ENCODE measurements at places on chromosomes 1 and 21.
A peak's percentile ranks its signal among the peaks of the same experiment; 100 is the strongest.

DNA sequence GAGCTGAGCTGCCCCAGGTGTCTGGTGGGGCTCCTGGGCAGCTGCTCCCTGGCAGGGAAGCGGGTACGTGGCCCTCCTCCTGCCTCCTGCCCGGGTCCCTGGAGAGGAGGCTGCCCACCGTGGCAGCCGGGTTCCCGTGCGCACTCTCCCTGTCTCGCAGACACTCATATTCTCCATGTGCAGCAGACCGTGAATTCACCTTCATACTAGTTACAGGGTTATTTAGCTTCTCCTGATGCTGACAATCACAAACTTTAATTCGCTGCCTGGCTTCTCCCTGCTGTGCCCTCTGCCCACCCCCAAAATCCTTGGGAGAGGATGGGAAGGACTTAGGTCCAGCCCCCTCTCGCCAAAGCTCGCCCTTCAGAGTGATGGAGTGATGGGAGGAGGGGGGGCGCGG, 95.3 kb downstream of the CASZ1 start:
- DNase-seq: no peak

- DNase-seq: no peak
These were observed 856 bp upstream of the GREM2 start for GRCh38 chr1:240612811-240613210.

DNA sequence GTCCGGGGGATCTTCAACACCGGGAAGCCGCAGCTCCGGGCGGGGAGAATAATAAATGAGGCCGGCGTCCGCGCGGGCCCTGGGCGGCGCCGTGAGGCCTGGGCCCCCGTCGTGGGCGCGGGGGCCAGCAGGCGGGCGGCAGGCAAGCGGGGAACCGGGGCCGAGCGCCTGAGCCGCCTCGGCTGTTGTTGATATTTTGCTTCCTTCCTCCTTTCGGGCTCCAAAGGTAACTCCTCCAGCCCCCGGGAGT, at the start of gene MEF2D:
MEF2D (minus strand) TSS at position 233 of the 250 bp plus-strand sequence. CDS start 17,483 bp downstream, outside the sequence.
- no peak for DNase-seq

DNA sequence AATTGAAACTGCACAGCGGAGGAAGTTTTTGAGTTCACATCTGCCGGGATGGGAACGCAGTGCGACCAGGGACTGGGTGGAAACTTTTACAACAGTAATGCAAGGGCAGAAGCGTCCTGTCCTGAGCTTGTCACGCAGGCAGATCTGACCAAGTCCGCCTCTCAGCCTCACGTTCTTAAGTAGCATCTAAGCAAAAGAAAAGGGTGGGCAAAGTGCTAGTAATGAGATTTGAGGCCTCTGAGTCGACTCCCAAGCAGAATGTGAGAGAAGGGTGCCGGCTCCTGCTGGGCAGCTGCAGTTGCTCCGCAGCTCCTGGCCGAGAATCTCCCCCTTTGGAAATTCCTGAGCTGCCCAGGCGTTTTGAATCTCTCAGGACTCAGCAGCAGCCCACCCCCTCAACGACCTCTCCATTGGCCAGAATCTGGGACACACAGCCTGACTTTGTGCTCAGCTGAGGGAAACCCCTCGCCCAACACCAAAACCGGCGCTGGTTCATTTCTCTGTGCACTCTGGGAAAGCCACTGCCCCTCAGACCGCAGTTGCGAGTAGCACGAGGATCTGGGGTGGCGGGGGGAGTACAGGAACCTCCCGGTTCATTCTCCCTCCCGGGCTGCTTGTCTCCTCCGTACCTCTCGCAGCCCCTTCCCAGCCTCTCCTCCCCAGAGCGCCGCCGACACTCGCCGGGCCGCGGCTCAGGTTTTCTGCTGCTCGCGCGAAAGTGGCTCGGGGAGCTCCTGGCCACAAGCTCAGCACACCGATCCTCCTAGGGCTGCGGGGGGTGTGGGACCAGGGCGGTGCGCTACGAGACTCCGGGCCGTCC, 913 bp upstream of the S1PR1 start:
- peak; percentile 84 for DNase-seq

GRCh38 chr1:184483101-184483683, 96.4 kb downstream of the C1orf21 start:
- DNase-seq: no peak

DNA sequence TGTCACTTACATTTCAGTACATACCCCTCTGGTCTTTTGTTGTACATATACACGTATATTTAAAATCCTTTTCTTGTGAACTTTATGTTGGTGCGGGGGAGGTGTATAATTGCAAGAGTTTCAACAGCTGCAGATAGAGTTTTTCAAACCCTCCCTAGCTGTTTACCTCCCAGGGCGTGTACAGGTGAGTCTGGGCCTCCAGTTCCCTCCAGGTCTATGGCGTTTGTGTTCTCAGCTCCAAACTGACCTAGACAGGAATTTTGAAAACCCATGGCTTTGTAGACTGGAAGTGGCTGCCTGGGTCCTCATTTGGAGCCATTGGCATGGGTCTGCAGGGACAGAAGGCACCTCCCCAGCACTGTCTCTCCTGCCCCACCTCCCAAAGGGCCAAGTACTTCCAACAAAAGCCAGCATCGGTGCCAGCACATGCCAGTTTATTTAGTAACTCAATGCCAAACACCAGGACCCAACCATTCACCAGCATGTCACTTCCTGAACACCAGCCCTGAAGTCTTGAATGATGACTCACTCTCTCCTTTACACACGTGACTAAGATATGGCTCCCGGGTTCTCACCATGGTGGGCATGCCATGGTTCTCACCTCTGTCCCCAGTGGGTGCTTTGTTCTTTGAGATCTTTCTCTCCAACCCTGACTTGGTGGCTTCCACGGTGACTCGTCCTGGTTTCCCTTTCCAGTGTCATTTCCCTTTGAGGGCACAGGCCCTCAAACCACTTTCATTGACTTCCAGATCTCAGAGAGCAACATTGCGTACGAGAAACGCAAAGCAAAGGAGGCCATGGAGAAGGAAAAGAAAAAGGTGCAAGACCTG, 57.3 kb upstream of the EFHD2 start:
- DNase-seq: peak; percentile 67

DNA sequence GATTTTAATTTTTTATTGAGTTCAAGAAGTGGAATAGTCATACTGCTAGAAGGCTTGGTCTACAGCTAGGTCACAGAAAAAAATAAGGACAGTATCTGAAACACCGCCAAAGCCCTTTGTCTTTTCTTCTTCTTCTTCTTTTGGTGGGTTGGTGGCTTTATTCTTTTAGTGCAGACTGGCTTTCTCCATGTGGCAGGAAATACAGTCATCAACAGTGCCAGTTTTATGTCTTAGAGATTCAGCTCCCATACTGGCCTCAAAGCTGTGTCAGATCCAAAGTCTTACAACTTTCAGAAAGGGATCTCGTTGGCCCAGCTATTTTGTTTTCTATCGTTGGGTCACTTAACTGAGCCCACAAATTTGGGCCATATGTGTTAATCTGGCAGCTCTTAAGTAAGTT, 58.2 kb downstream of the FNBP1L start:
- DNase-seq: no peak

DNA sequence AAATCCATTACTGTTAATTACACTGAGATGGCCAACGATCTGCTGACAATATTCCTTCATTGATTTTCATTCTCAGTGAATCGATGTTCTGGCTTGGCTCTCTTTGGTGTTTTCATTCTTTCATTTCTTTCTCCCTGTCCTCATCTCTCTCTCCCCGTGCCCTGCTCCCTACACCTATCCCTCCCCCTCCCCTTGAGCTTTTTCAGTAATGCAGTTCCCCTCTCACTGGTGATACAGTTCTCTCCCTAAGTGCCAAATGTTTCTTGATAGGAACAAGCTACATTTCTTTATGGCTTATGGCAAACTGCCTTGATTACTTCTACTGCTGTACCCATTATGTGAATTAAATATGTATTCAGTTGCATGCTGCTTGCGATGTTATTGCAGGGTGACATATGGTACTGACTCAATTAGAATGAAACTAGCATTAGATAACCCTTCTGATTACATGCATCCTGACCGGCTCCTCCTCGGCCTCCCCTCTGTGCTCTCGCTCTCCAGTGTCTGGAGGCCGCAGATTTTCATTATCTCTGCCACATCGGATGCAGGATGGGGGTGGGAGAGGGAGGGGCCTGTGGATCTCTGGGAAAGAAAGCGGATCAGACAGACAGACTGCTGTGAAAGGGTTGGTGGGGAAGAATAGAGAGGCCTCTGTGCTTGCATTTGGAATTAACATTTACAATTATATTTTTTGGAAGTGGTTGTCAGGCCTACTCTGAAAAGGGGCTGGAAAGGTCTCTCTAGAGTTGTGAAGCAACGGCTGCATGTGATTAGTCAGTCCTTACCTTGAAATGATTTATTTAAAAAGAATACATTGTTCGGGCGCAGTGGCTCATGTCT, 130.9 kb downstream of the PBX1 start:
- no peak for DNase-seq

DNA sequence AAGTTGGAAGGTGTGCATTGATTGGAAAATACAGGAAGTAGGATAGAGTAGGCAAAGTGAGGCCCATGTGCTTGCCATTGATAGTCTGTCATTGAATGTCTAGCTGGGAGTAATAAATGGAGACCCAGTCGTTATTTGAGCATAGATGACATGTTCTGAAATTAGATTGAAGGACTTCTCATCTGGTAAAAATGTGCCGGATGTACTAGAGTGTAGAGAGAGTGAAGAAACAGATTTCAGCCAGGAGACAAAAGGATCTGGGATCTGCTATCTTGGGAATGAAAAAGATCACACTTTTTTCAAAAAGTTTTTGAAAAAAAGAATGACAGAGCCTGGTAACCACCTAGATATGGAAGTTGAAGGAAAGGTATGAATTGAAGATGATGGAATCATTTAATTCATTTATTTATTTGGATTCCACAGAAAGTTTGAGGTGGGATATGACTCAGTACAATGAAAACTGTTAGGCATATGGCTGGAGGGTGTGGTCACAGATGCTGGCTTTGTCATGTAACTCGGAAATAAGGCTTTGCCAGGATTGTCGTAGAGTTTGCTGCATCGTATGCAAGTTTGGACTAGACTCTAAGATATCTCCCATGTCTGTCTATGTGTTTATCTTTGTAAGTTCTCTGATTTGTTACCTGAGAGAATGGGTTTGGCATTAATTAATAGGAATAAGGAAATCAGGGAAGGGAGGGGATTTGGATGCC, 137.1 kb downstream of the PBX1 start:
- DNase-seq: no peak

DNA sequence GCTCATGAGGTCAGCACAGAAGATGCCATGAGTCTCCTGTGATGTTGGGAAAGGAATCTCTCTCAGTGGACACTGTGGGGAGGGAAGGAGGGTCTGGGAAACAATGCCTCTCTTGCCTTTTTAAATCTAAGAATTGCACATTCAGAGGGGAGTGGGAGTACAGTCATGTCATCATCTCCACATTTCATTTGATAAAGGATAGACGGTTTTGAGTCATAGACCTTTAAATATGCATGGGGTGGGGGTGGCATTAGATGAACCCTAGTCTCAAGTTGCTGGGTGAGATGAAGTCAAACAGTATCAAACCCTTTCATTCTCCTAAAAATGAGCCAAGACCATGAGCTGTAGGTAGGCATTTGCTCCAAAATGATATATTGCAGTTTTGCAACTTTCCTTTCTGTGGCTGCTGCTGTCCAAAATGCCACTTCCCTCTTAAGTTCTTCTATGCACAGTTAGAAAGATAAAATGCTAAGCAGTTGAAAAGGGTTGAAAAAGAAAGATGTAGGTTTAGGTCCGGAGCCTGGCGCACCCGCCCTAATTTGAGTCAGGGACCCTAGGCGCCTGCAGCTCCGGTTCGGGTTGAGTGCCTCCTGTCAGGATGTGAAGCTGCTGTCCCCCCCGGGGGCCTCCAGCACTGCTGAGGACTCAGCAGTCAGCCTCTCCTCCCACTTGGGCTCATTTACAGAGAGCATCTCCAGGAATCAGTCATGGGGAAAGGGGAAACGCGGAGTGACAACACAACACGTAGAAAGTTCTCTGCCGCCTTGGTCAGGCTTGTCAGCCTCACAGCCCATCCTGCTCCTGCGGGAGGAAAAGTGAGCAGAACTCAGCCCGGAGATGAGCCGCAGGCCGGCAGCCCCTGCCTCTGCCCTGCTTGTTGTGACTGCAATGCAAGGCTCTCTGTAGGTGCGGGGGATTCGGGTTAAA, 479.3 kb upstream of the RUNX1 start:
- DNase-seq: peak; percentile 62

DNA sequence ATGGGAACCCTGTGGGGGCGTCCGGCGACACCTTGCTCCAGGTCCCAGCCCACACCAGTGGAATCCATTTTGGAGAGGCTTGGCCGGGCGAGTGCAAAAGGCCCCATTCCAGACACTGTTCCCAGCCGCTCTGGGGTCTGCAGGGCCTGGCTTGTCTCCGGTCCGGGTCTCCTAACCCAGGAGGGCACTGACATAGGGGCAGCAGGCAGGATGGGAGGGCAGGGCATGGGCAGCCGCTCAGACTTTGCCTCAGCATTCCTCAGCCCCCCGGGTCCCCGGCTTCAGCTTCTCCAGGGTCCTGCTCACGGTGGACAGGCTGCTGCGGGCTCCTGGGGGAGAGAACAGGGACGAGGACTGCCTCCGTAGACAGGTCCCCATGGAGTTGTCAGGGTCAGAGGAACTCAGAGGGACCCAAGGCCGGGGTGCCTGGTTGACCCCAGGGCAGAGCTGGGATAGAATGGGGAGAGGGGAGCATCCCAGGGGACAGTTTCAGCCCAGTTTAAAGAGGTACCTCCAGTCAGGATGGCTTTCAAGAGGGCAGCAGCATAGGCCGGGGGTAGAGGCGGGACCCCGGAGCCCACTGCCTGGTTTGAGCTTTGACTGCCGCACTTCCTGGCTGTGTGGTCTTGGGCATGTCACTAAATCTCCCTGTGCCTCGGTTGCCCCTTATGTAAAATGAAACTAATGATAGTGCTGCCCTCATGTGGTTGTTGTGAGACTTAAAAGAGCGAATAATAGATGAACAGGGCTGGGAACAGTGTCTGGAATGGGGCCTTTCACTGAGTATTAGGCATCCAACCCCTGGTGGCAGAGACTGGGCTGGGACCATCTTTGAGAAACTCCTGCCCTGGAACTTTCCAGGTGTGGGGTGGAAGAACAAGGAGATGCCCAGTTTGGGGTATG, 3.7 kb downstream of the KNCN start:
- DNase-seq: no peak

DNA sequence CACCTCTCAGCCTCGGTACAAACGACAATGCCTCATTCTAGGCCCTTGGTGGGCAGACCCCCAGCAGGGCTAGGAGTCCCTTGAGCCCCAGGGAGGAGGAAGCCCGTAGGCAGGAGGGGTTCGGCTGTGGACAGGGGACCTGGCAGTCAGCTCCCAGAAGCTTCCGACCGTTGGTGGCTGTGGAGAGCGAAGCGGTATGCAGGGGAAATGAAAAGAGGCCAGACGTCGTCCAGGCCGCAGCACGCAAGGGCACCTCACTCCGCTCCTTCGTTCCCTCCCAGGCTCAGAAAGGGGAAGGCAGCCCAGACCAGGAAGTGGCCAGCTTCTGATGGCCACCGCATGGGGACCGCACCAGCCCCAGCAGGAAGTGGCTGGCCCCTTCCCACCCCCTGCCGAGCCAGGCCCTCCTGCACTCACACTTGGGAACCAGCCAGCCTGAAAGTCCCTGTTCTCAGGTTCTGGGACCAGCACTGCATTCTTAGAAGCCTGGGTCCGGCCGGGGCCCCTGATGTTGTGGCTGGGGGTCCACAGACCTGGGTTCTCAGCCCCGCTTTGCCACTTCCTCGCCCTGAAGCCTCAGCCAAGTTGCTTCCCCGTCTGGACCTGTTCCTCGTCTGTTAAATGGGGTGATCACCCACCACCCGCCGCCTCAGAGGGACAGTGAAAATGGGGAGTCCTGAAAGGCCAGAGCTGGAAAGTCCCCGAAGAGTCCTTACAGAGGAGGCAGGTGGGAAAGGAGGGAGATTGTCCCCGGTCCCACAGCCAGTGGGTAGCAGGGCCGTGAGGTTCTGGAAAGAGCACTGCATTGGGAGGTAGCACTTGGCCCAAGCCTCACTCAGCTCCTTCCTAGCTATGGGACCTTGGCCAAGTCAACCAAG, 104.0 kb upstream of the RUNX3 start:
- no peak for DNase-seq
